ENCODE measurements at places on chromosomes 1 and 21. TPM values are rescaled to one million over a fixed set of nuclear protein-coding genes. Genes with fewer than 3 reads are reported as not detected.

Gene ATP1A2
- 3.6 TPM for total RNA-seq

Gene RUSC1
- total RNA-seq, result 9.8 TPM

Gene RCSD1
- total RNA-seq, result 11.3 TPM

Gene CAPN8
- not detected for total RNA-seq

Gene SMG7
- 36.9 TPM for total RNA-seq

Gene LCE2C
- total RNA-seq, result not detected

Gene SAMSN1
- total RNA-seq, result 1.4 TPM

Gene TRIM62
- 8.1 TPM for total RNA-seq

- DNase-seq, result no peak
These were observed 84.8 kb upstream of the GNG4 start for GRCh38 chr1:235734335-235734734.

GRCh38 chr1:110673805-110674336 lies 869 bp downstream of the KCNA3 start:
- no peak for DNase-seq

- DNase-seq, result no peak
These were observed 86.1 kb downstream of the DSCAM start for GRCh38 chr21:40760821-40761220.

- no peak for DNase-seq
These were observed 102.4 kb downstream of the FAM78B start for GRCh38 chr1:166064313-166064926.

GRCh38 chr1:205505791-205506190 lies 1.3 kb downstream of the CDK18 start:
- no peak for DNase-seq

GRCh38 chr1:225598847-225599246 lies 54.1 kb downstream of the ENAH start:
- no peak for DNase-seq

GRCh38 chr1:24416666-24417391 lies 1.2 kb downstream of the NIPAL3 start:
- no peak for DNase-seq

GRCh38 chr1:109794319-109795132 lies 30.8 kb upstream of the EPS8L3 start:
- peak; percentile 15 for DNase-seq

DNA sequence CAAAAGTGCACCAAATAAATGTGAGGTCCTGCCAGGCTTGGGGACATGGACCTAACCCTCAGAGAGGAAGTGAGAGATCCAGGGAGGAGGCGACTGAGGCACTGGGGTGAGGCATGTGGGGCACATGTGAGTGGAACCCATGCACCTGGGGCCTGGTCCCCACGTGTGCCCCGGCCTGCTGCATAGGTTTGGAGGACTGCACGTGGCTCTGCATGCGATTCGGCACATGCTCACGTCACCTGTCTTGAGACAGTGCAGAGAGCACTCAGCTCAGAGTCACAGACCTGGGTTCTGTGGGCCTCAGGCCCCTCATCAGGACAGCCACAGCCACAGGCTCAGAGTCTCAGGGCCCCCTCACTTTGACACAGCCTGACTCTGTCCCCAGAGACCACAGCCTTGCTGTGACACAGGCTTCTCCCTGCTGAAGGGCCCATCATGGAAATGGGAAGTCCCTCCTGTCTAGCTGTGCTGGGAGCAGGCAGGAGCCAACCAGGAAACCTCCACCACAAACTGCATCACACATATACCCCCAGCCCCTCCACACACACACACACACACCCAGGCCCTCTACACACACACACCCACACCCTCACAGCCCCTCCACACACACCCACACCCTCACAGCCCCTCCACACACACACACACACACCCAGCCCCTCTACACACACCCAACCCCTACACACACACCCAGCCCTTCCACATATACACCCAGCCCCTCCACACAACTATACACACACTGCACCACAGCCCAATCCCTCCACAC lies 48.2 kb downstream of the SLC9A1 start:
- DNase-seq, result no peak

DNA sequence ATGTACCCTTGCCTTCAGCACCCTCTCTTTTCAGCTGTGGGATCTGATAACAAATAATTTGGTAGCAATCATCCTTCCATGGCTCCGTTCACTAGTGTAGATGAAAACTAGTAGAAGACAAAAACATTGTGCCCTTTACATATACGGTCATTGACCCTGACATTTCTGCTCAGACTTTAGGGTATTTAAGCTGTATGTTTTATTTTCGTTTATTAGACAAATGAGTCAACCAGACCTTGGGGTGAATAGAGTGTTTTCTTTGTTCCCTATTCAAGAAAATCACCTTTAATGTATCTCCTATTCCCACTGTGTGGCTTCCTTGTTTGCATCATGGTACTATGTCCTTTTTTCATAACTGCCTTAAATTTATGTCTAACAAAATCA lies 187.3 kb downstream of the VAV3 start:
- no peak for DNase-seq

DNA sequence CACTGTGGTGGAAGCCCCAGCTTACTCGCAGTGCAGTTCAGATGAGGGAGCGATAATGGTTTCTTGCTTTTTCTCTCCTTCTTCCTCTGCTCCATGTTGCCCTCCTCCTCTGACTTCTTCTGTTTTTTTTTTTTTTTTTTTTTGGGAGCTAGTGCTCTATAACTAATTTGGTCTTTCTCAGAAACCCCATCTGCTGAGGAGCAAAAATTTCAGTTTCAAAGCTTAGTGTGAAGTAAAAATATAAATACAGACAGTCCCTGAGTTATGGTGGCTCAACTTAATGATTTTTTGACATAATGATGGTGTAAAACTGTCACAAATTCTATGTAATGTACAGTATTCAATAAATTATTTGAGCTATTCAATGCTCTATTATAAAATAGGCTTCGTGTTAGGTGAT lies 120.7 kb downstream of the TBX19 start:
- no peak for DNase-seq

- no peak for DNase-seq
These were observed 507.2 kb downstream of the LTN1 start for GRCh38 chr21:28485301-28486022.

- DNase-seq, result no peak
These were observed 63.9 kb downstream of the OBSCN start for GRCh38 chr1:228271701-228272251.

DNA sequence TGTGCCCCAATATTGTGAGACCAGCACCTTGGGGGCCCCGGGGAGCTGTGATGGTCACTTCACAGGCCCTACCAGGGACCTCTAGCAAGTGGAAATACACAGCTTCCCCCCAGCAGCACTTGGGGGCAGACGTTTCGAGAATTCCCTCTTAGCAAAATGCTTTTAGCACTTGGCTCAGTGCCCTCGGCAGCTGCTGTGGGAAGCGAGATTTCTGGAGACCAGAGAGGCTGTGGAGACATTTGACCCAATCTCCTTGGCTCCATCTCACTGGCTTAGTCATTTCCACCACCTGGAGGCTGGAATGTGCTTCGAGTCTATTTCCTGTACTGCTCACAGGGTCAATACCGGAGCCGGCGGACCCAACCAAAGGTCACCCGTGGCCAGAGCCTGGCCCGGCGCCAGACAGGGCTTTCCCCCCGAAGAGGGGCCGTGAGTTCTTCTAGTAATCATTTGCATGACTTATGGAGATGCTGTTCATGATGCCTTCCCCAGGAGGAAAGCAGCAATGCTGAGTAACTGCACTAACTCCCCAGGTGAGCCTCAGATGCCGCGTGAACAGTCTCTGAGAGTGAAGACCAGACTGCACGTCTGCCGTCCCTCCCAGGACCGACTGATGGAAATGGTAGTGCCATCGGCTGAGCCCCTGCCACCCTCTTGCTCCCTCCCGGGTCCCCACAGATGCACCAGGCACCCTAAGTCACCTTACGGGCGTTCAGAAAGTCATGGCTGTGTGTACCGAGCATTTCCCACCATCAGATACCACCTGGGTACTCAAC lies 4.4 kb upstream of the C2CD2 start:
- peak; percentile 76 for DNase-seq

- no peak for DNase-seq
These were observed 192.0 kb downstream of the SDCCAG8 start for GRCh38 chr1:243447844-243448243.

DNA sequence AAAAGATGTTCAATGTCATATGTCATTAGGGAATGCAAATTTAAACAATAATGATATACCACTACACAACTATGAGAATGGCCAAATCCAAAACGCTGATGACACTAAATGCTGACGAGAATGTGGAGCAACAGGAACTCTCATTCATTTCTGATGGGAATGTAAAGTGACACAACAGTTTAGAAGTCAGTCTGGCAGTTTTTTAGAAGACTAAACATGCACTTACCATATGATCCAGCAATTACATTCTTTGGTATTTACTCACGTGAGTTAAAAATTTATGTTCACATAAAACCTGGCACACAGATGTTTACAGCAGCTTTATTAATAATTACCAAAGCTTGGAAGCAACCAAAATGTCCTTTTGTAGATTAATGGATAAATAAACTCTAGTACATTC lies 110.4 kb upstream of the C1orf21 start:
- no peak for DNase-seq

- DNase-seq, result no peak
These were observed 21.5 kb downstream of the FGGY start for GRCh38 chr1:59318271-59318860.

- peak; percentile 87 for DNase-seq
These were observed 39.2 kb downstream of the CDK18 start for GRCh38 chr1:205543351-205544301.

DNA sequence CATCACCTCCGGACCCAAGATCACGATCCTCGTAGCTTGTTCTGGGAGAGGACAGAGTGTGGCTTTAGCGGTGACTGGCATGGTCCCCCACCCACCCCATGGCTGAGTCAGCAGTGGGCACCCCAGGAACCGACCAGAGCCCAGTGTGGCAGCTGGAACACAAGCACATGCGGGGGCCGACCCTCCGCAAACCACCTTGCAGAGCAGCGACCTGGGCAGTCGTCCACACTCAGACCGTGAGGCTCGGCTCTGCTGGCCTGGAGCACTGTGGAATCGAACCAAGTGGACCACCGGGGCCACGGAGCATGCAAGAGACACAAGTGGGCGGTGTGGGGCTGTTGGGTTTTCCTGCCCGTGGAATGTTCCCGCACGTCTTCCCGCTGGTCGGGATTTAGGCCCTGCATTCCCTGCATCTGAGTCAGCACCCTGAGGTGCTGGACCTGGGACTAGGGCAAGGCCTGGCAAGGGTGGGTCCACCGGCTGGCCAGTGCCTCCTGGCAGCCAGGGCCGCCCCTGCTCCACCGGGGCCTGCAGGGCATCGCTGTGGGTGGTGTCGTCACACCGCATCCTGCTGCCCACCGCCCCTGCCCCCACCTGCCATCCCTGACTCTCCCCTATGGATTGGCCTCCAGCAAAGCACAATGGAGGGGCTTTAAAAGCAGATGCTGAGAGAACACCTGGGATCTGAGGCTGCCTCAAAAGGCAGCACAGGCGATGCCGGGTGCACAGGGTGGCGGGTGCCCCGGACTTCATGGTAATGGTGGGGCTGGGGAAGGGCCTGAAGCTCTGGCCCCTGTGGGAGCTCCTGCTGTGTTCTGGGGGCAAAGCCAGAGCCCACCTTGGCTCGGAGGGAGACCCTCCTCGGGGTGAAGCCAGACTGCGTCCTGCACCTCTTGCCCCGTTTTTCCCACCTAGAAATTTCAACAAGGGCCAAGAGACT lies 18.5 kb downstream of the MORN1 start:
- DNase-seq, result no peak

GRCh38 chr1:6001992-6002576 lies 9.9 kb upstream of the NPHP4 start:
- peak; percentile 57 for DNase-seq

DNA sequence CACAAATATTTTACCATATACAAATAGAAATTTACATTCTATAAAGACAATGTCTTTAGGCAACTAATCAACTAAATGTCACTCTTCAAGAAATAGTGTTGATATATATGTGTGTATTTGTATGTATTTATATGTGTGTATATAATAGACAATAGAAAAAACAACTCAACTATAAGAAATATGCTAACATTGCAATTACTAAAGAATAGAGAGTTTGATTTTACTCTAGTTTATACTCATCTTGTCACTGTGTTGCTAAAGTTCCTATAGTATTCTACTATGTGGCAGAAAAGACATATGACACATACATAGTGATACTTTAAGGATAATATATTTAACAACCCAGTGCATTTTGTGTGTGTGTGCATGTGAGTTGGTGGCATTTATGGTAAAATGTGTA lies 1728.3 kb downstream of the PLA2G4A start:
- no peak for DNase-seq

DNA sequence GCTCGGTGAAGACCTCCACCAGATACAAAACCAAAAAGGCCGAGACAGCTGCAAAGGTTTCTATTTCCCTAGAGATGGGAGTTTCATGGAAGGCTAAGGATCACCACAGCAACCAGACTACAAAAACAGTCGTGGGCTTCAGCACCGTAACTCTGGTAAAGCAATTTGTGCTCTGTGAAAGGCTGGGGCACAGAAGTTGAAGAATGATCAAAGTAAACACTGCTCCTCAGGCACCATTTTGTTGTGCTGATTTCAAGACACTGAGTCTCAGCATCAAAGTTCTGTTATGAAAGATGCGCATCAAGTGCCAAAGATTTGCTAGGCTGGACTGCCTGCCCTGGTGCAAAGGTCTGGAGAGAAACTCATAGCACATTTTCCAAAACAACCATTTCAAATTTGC lies 116.2 kb downstream of the TGFBR3 start:
- no peak for DNase-seq

DNA sequence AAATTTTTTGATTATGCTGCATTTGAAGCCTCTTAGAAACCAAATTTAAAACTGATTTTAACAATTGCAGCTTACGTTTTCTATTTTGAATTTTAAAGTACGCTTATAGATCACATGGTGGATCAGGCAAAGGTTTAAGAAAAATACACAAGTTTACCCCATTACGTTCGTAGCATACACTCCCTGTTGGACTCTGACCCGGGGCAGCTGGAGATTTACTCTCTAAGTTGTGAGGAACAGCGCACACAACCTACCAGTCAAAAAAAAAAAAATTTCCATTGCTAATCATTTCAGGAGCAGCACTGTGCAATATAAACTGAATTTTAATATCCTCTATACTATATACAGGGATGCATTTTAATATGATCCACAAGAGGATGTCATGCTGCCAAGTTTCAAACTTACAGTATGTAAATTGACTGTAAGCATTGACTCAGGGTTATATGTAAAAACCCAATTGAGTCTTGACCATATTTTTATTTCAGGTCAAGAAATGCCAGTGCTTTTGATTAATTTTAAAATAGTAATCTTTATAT lies 20.4 kb downstream of the CSDE1 start:
- DNase-seq, result no peak

GRCh38 chr21:44544566-44544965 lies 4.6 kb upstream of the KRTAP10-1 start:
- no peak for DNase-seq

GRCh38 chr1:172397221-172397620 lies 23.3 kb upstream of the C1orf105 start:
- no peak for DNase-seq

Data from adrenal gland (tissue), 19 donors.